ENCODE measurements at places on chromosomes 7 and 10. TPM values are rescaled to one million over a fixed set of nuclear protein-coding genes. Genes with fewer than 3 reads are reported as not detected.
A peak's percentile ranks its signal among the peaks of the same experiment; 100 is the strongest.

DNA sequence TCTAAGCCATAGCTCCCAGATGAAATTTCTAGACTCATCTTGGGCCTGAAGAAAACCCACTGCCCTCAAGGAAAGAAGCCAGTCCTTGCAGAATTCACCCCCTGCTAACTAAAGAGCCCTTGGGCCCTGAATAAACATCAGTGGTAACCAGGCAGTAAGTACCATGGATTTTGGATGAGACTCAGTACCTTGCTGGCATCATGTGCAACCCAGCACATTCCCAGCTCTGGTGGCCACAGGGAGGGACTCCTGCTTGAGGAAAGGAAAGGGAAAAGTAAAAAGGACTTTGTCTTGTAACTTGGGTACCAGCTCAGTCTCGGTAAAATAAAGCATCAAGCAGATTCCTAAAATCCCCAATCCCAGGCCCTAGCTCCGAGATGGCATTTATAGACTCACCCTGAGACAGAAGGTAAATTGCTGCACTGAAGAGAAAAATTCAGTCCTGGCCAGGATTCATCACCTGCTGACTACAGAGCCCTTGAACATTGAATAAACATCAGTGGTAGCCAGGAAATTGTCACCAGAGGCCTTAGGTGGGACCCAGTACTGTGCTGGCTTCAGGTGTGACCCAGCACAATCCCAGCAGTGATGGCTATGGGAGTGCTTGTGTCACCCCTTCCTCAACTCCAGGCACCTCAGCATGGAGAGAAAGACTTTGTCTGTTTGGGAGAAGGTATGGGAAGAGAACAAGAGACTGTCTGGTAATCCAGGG, 31.2 kb upstream of the SFTPD start:
- no peak for DNase-seq

DNA sequence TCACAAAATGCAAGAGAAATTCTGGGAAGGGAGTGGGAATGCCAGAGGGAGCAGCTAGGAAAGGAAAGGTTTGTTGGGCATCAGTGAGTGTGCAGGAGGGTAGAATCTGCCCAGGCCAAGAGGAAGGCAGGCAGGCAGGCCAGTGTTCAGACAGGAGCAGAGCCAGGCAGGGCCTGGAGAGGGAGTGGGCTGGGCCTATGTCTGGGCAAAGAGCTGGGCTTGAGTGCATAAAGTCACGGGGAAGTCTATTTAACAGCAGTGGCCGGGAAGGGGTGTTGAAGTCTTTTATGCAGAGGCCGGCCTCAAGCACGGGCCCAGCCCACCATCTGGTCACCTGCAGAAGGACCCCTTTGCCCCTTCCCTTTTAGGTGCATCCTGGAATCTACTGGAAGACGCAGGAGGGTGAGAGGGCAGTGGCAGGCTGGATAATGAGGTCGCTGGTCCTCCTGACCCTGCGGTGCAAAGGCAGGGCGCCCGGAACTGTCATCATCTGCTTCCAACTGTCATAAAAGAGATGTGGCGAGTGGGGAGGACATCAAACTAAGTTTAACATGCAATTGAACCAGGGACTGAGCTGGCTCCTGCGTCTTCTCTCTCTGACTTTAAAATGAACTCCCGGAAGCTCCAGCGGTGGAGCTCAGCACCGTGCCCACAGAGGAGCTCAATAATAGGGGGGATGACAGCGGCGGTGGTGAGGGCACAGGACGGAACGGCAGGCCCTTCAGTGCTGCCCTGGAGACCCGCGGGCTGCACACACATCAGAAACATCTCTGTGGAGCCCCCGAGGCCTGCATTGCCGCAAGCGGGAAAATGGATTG, 29.5 kb downstream of the CARD11 start:
- DNase-seq: no peak

GRCh38 chr10:69413221-69413865, 3.4 kb downstream of the TACR2 start:
- peak; percentile 43 for DNase-seq

- DNase-seq: peak; percentile 68
Measured at GRCh38 chr7:96303686-96304443, 18.0 kb downstream of the SLC25A13 start.

- DNase-seq: no peak
Measured at GRCh38 chr7:18290865-18291264, 204.7 kb upstream of the HDAC9 start.

Gene HOXA7
- not detected for total RNA-seq

- no peak for DNase-seq
Measured at GRCh38 chr10:10598297-10598696, 419.4 kb upstream of the CELF2 start.

Gene ZSCAN25
- 13.8 TPM for total RNA-seq

Gene BLNK
- 9.2 TPM for total RNA-seq
